Activated T-cell treated with anti-CD3 and anti-CD28 coated beads for 24 hours (primary cell): ENCODE measurements at places on chromosomes 12 and 14.

DNA sequence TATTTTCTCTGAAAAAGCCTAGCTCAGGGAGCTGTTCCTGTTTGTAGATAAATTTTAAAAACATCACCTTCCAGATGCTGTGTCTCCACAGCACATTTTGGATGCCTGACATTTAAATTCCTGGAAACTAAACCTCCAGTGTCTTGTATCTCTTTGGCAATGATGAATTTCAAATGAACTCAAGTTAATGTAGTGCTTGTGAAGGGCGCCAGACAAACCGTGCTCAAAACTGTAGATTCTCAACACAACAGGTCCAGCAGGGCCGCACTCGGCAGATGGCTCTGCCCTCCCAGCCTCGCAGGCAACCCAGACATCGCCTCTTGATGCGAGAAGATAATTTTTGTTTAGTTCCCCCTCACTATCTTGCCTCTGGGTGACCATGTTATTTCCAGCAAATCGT is 432.9 kb downstream of the VRK1 start:
- no peak for DNase-seq

DNA sequence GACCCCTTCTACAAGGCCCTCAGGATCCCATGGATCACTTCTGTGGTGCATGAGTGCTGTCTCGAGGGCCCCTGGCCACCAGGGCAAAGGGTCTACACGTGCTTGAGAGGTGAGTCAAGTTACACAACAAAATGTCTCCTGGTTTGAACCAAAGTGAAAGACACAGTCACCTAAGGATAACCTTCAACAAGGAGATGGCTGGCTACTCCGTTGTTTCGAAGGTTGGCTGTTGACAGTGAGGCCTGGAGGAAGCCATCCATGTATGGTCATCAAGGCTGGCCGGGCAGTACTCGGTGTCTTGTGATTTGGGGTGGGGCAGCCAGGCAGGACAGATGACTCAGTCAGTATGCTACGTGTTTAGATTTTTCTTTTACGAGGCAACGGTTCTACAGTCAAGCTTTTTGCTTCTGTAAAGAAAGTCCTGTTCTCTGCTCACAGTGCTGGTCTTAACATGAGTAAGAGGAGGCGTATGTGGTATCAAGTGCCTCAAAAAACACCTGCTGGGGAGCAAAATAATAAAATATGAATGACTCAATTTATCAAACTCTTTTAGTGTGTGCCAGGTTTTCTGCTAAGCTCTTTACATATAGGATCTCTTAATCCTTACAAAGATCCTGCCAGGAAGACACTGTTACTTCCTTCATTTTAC is 18.0 kb upstream of the NT5DC3 start:
- DNase-seq: no peak

DNA sequence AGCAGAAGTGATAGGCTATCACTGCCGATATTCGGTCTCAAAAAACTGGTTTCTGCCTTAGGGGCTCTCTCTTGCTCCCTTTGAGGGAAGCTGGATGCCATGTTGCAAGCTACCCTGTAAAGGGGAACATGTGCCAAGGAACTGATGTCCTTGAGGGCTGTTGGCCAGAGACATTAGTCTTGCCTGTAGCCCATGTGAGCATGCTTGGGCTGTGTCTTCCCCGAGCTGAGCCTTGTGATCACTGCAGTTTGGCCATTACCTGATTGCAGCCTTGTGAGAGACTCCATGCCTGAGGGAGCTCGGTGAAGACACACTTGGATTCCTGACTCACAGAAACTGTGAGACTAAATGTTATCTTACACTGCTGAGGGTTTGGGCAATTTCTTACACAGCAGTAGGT is 18.8 kb downstream of the RTRAF start:
- no peak for DNase-seq

DNA sequence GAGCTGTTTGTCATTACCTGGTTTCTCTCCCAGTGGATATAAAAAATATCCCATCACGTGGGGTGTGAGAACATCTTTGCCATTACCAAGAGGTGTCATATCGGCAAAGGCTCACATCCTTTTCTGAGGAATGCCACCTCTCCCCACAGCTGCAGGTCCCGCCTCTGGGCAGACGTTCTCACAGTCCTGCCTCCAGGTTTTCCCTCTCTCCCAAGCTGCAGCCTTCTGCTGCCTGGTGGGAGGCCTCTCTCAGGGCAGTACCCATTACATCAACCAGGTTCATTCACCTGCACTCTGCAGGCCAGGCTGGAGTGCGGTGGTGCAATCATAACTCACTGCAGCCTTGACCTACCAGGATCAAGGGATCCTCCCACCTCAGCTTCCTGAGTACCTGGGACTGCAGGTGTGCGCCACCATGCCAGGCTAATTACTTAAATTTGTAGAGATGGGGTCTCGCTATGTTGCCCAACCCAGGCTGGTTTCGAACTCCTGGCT is 15.0 kb upstream of the TMEM119 start:
- DNase-seq: no peak

GRCh38 chr12:127143020-127143419 is 1124.0 kb upstream of the TMEM132C start:
- no peak for DNase-seq

GRCh38 chr14:49193332-49194065 is 392.7 kb downstream of the RPS29 start:
- DNase-seq: no peak

DNA sequence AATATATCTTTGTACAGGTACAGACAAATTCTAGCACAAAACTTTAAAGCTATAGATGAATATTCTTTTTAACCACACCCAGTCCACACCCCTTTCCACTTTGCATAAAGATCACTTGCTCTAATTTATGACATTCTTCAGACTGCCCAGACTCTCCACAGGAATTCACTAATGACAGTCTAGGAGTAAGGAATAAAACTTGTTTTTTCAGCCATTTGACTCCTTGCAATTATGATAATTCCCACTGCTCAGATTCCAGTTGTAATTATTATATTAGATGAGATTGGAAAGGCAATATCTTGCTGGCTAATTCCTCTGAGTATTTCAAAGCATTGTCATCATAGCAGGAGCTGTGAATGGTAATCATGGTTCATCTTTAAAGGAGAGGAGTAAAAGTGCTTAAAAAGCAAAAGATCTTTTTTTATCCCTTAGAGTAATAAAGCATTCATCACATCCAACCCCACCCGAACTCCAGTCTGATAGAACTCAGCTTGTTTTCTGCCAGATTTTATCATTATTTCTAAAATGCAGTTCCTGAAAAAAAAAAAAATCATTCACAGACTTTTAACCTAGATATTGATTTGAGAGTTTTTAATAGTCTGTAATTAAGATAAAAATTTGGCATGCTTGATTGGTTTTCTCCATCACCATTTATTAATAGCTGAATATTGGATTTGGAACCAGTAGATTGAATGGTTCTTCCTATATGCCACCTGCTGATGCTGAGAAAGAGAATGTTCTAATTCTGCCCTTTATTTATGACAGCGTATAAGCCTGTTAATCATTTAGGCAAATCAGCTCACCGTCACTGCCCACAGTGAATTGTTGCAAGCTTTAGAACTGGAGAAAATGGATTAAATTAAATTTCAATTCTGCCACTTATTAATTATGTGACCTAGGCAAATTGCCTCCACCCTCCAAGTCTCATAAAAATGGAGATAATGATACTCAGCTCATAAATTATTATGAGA is 93.9 kb upstream of the RASSF8 start:
- DNase-seq: no peak

DNA sequence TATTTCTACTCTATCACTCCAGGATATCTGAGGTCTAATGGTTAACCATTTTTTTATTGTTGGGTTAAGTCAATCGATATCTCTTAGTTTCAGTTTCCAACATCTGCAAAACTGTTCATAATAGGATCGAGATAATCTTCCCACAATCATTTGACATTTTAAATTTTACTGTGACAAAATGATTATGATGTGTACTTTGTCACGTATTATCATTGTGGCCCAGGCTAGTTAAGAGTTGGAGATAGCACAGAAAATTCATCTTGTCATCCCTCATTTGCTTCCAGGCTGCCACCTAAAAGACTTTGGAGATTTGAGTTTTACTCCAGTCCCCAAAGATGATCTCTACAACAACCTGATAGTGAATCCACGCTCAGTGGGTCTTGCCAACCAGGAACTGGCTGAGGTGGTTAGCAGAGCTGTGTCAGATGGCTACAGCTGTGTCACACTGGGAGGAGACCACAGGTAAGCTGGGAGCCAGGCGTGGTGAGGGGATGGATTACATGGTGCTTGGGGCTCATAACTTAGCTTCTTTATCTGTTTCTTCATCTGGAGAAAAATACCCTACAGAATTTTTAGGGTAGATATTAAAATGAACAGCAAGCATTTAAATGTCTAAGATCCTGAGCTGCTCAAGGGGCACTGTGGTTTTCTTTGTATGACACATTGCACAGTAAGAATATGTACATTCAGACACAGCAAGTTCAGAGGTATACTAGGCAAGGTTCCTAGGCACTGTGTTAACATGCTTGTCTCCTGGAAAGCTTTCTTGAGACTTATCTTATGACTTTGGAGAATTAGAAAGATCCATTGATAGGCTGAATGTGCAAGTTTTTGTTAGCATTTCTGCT is 22.4 kb downstream of the ARG2 start:
- no peak for DNase-seq

- no peak for DNase-seq
Observed at GRCh38 chr14:50395448-50395847, 1.2 kb downstream of the CDKL1 start.

DNA sequence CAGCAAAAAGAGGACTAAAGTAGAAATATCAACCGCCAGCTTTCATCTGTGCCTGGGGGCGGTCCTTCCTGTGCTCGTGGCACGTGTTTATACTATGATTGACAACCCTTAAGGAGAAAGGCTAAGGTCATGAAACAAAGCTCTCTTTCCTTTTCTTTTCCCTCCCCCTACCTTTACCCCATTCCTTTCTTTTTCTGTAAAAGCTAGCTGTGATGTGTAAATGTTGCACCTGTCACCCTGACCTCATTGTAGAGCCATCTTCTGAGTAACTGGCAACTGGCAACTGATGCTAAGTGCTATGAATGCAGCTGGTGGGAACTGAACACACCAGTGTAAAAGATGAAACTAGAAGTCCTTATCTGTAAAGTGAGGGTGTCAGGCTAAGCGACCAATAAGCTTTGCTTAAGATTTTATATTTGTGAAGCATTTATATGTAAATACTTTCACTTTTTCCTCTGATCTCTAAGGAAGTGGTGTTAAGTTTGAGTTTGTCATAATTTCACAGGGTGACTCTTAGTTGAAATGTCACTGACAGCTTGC is 102.8 kb upstream of the BCAT1 start:
- DNase-seq: peak; percentile 46

GRCh38 chr12:100612606-100613005 is 39.1 kb downstream of the GAS2L3 start:
- DNase-seq: no peak
